NCI-H510A treated with DMSO at 0.1 percent for 48 hours (cell line): ENCODE measurements at places on chromosomes 3 and 15.

GRCh38 chr3:71454512-71455403 lies 128.8 kb downstream of the FOXP1 start:
- no peak for DNase-seq

DNA sequence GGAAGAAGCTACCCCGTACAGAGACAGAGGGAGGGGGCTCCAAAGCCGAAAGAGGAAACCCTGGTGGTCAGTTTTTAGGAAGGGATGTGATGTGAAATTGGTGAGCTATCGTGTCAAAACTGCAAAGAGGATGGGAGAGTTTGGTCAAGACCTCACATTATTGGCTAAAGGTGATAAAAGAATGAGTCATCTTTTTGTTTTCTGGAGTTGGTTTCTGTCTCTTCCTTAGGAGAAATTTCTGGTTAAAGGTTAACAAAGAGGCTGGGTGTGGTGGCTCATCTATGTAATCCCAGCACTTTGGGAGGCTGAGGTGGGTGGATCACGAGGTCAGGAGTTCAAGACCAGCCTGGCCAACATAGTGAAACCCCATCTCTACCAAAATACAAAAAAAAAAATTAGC lies 217.8 kb upstream of the CBLB start:
- DNase-seq: no peak

DNA sequence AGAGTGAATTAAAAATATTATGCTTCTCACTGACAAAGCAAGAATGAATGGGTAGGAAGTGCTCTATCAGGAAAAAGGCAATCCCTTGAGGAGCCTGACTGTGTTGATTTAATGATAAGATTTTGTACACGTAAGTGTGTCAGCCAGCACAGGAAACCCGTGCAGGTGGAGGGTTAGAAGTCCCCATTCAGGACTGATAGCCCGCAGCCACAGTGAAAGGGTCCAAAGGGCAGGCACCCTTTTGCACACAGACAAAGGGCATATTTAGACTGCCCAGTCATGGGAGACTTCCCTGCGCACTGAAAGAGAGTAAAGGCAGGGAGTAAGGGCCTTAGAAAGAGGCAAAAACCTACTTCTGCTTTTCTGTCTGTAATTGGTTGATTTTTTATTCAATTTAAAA lies 26.4 kb upstream of the SKIL start:
- DNase-seq: no peak

DNA sequence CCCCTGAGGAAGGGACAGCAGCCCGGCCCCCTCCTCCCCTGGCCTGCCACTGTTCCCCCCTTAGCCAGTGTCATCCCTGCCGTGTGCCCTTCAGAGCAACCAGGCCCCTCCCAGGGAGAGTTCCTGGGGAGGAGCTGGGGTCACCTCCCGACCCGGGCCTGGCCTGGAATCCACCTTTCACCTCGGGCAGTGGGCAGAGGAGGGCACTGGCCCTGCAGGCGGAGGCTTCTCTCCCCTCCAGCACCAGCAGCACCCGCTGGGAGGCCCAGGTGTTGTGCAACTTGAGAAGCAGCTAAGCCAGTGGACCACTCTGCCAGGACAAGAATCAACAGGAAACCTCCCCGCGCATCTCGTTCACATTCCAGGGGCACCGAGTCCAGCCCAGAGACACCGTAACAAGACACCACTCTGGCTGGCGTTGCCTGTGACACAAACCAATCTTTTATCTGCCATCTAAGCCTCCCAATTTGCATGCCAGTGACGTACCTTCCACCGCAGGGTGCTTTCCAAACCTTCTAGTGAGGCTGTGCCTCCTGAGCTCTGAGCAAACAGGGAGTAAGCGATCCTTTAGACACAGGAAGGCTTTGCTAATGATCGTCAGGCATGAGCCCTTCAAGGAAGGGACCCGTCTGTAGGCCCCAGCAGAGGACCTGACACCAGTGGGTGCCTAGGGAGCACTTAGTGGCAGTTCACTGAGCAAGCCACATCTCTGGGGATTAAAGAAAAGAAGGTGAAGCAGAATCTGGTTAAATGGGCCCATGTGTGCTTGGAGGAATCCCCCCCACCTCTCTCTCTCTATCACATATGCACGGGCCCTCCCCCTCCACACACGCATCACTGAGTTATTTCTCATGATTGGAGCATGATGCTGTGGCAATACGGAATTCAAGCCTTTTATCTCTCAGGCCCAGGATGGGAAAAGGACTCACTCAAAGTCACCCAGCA lies 98.9 kb upstream of the TLE3 start:
- DNase-seq: peak; percentile 92

DNA sequence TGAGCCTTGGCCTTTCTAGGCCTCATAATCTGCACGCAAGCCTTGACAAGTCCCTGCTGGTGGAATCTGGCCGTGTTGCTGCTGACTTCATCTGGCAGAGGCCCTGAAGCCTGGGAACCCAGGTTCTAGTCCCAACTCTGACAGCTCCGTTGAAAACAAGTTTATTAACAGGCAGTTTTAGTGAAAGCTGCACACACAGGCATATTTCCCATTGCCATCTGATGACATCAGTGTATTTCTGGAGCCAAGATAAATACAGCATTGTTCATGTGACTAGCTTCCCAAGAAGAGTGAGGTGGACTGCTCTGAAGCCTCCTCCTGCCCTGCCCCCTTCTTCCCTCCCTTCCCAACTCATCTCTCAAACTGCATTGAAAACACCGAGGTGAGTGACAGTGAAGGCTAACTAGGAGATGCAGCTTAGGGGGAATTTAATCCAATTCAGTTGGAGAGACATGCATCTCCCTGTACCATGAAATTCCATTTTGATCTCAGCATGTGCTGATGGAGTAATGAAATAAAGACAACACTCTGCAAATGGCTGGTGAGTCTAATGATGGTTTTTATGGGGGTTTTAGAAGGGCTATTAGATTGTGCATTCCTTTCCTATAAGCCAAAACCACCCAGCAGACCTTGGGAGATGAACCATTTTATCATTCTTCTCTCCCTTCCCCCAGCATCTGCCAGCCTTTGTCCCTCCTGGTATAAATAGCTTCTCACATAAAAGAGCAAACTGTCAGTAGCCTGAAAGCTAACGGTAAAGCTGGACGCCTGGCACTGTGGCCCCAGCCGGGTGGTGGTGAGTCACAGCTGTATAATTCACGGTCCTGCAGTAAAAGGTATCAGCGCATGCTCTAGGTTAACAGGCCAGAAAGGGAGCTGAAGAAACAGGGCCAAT lies 38.0 kb downstream of the PRICKLE2 start:
- peak; percentile 27 for DNase-seq
